Uterus (tissue), 4 donors: ENCODE measurements at places on chromosomes 3 and 15. TPM values are rescaled to one million over a fixed set of nuclear protein-coding genes. Genes with fewer than 3 reads are reported as not detected.
A peak's percentile ranks its signal among the peaks of the same experiment; 100 is the strongest.

Gene MYRIP
- 8.2 TPM for total RNA-seq

Gene SKOR1
- 0.35 TPM for total RNA-seq

Gene PSTPIP1
- total RNA-seq, result 4.7 TPM

Gene ZNF774
- total RNA-seq, result 5.5 TPM

Gene CFAP92
- total RNA-seq, result 0.95 TPM

Gene GABRB3
- total RNA-seq, result 1.8 TPM

Gene MESP2
- 0.21 TPM for total RNA-seq

DNA sequence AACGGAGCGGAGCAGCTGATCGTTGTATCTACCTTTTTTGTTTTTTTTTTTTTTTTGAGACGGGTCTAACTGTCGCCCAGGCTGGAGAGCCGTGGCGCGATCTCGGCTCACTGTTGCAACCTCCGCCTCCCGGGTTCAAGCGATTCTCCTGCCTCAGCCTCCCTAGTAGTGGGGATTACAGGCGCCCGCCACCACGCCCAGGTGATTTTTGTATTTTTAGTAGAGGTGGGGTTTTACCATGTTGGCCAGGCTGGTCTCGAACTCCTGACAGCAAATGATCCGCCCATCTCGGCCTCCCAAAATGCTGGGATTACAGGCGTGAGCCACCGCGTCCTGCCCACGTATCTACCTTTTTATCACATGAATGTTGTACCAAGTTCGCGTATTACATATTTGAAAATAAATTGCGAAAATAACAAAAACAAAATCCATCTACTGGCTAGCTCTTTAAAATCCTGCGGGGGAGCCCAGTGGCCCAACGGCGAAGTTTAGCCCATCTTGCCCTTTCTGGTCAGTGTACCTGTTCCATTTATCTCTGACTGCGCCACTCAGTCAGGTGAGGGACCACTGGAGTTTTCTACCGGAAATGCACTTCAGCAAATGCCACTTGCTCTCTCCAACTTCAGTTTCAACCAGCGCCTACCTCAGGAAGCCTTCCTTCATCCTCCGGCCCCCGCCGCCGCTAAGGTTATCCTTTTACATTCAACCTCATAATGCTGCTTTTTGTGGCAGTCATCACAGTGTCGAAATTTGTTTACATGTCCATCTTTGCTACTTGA, 1.2 kb upstream of the EIF3J start:
- peak overlapping the region; percentile 99 for H3K27ac ChIP-seq
- no peaks in the 10 kb centered on the region for H3K27me3 ChIP-seq
- no peaks in the 10 kb centered on the region for H3K4me1 ChIP-seq
- DNase-seq, result peak; percentile 22

DNA sequence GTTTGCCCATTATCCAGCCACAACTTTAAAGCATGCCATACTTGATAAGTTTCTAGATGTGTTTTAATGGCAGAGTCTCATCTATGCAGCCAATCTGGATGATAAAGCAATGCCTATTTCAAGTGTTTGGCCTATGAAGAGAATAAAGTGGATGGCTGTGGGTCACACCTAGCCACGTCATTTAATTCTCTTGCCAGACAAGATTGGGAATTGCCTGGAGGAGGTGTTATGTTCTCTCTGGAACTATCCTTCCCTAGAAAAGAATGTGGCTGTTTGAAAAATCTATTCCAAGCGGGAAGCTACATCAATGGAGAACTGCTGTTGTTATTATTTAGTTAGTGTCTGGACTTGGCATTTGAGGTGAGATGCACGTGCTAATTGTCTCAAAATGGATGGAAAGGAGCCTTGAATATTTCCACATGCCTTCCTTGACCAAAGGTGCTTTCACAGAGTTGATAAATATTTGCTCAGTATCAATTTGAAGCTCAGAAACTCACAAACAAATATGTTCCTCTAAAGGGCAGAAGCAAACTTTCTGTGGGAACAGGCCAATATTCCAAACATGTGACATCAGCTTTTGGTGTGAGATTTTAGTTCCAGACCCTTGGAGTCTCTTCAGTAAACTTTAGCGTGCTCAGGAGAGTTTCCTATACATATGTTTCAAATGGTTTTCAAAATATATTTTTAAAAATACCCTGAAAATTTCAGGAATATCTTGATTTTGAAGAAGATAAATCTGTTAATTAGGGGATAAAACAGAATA, 510.6 kb upstream of the SGO1 start:
- H3K36me3 ChIP-seq, result no peaks in the 10 kb centered on the region
- H3K27me3 ChIP-seq, result no peaks in the 10 kb centered on the region
- no peak for DNase-seq

DNA sequence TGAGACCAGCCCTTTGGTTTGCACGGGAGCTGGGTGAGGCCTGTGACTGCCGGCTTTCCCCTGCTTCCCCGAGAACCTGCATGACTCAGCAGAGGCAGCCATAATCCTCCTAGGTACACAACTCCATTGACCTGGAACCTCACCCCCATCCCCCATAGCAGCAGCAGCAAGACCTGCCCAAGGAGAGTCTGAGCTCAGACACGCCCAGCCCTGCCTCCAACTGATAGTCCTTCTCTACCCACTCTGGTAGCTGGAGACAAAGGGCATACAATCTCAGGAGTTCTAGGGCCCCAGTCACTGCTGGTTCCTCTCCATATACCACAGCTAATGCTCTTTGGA, 141.0 kb upstream of the ARHGEF26 start:
- no peak for DNase-seq
- no peaks in the 10 kb centered on the region for H3K27me3 ChIP-seq
- no peak overlapping the region for H3K4me3 ChIP-seq
- H3K36me3 ChIP-seq, result no peaks in the 10 kb centered on the region

DNA sequence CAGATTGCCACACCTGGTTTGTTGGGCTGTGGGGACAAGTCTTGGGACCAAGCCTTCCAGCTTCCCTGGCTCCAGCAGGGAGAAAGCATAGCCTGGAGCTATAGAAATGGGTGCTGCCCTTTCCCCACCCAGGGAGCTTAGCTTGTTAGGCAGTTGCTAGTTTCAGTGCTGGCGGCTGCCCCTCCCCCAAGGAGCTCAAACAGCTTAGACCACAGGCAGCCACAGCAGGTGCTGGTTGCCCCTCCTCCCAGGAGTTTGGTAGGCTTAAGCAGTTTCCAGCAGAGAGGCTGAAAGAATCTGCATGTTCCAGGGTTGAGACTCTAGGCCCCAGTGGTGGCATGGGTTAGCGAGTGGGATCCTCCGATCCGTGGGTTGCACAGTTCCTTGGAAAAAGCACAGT, 889.7 kb downstream of the IGSF11 start:
- no peaks in the 10 kb centered on the region for H3K27me3 ChIP-seq
- no peak overlapping the region for H3K27ac ChIP-seq
- no peaks in the 10 kb centered on the region for H3K36me3 ChIP-seq
- DNase-seq, result no peak
- no peaks in the 10 kb centered on the region for H3K4me1 ChIP-seq
- no peak overlapping the region for H3K4me3 ChIP-seq

GRCh38 chr3:61541694-61542093, 19.7 kb upstream of the PTPRG start:
- H3K27me3 ChIP-seq, result no peaks in the 10 kb centered on the region
- no peak overlapping the region for H3K27ac ChIP-seq
- no peaks in the 10 kb centered on the region for H3K4me1 ChIP-seq
- no peak overlapping the region for H3K4me3 ChIP-seq
- DNase-seq, result no peak
- no peaks in the 10 kb centered on the region for H3K36me3 ChIP-seq

DNA sequence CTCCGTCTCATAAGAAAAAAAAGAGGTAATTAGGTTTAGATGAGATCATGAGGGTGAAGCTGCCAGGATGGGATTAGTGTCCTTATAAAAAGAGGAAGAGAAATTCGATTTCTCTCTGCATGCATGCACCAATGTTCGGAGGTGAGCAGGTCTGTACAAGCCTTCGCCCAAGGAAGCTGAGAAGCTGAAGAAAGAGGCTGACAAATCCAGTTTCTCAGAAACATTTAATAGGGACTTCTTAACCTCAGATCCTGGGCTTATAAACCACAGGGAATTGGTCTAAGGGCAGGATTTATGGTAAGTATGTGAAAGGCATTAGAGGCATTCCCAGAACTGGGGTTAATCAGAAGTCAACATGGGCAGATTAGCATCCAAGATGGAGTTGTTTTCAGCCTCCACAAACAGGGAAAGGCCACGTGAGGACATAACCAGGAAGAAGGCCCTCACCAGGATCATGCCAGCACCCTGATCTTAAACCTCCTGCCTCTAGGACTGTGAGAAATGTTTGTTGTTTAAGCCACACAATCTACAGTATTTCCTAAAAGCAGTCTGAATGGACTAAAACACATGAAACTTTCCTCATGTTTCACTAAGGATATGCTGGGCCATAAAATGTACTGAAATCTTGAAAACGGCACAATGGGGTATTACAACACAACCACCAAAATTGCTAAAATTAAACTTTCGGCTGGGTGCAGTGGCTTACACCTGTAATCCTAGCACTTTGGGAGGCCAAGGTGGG, 11.3 kb downstream of the SHISA5 start:
- H3K36me3 ChIP-seq, result no peaks in the 10 kb centered on the region
- no peak overlapping the region for H3K4me3 ChIP-seq
- no peaks in the 10 kb centered on the region for H3K4me1 ChIP-seq
- DNase-seq, result no peak
- no peaks in the 10 kb centered on the region for H3K27me3 ChIP-seq

DNA sequence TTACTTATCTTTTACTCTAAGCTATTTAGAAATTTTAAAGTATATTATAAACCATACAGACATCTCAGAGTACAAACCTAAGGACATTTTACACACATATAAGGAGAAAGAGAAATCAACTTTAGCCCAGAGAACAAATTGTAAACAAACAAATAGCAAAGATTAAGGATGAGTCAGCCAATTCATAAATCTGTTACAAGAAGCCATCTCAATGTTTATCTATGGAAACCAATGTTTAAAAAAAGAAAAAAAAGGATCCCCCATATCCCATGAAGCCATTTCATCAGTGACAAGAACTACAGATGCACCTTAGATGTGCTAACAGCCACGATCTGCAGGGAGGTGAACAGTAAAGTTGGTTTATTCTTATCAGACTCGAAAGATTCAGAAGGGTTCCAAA, 437.1 kb downstream of the SHQ1 start:
- no peak for DNase-seq
- no peak overlapping the region for H3K27ac ChIP-seq
- no peaks in the 10 kb centered on the region for H3K27me3 ChIP-seq
- no peak overlapping the region for H3K4me3 ChIP-seq
- H3K4me1 ChIP-seq, result no peaks in the 10 kb centered on the region

DNA sequence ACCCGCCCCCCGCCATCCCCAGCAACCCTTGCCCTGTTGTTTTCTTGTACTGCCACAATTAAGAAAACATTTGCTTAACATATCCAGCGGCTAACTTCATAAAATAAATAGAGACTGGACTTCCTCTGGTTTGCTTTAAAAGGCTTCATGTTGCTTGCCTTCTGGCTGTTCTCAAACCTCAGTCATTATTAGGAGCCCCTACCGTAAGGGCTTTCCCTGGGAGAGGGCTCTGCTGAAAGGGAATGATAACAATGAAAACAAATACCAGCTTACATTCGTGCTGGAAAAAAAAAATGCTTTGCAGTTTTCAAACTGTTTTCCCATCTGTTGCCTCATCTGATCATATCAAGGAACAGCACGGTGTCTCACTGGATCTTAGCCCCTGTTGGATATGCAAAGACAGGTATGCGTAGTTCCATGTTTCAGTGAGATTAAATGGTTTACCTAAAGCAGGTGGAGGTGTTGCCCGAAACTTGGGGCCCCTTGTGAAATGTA, 77.2 kb upstream of the VGLL4 start:
- no peaks in the 10 kb centered on the region for H3K36me3 ChIP-seq
- H3K4me3 ChIP-seq, result peak overlapping the region; percentile 79
- peak overlapping the region; percentile 93 for H3K27ac ChIP-seq
- DNase-seq, result no peak

DNA sequence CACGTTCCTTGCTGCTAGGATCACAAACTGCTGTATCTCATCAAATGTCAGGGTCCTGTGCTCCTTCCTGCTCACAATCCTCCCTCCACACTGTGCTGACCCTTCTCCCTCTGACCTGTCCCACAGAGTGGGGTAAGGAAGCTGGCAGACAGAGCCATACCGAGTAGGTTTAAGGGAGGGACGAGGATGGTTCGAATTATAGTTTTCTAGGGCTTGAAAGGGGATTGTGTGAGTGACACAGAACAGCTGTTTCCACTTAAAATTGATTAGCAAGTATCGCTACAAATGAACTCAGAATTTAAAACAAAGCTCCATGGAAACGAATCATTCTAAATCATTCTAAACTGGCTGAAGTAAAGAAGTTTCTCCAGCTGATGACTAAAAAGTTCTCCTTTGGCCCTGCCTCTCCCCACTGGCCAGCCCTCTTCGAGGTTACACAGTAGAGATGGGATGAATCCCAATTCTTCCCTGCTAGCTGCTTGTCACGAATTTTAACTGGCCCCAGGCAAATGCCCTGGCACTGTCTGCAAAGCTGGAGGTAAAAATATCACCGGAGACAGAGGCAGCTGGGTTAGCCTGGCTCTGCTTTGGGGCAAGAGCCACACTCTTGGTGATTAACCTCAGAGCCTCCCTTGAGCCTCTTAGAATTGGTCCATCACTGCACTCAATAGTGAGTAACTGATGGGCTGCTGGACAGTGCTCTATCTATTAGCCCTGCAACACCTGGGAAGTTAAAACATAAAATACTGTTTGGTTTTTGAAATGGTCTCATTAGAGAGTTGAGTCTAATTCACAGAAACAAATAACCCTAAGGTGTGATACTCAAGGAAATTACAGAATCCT, 194.9 kb downstream of the CHST2 start:
- peaks cover 6% of the 10 kb centered on the region for H3K4me1 ChIP-seq
- no peaks in the 10 kb centered on the region for H3K27me3 ChIP-seq
- H3K36me3 ChIP-seq, result no peaks in the 10 kb centered on the region
- no peak for DNase-seq
- no peak overlapping the region for H3K4me3 ChIP-seq

DNA sequence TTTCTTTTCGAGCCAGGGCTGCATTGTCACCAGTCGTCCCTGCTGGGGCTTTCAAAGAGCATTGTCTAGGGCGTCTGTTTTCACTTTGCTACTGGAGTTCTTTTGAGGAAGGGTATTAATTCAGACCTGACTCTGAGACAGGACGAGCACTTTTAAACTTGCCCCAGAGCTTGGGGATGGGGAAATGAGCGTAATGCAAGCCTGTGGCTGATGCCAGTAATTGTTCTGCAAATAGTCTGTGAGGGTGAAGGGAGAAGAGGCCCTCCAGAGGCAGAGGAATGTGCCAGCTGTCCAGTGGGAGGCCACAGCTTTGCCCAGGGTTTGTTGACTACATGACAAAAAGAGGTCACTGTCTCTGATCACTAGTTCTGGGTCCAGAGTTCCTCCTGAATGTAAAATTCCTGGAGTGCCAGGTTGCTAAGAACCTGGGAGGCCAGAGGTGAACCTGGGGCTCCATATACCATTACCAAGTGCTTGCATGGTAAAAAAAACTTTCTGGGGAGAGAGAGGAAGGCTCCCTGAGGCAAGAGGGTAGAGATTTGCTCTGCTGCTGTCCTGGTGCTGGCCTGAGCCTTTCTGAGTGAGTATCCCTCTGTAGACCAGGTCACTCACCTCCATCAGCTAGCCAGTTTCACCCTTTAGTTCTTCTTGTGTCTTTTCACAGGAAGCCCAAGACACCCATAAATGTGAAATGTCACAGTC, 14.8 kb downstream of the EEFSEC start:
- no peak for DNase-seq
- H3K4me3 ChIP-seq, result no peak overlapping the region
- no peaks in the 10 kb centered on the region for H3K27me3 ChIP-seq
- H3K27ac ChIP-seq, result no peak overlapping the region

- DNase-seq, result no peak
- no peak overlapping the region for H3K4me3 ChIP-seq
- no peaks in the 10 kb centered on the region for H3K36me3 ChIP-seq
Observed at GRCh38 chr3:147921051-147921450, 511.9 kb downstream of the ZIC1 start.

GRCh38 chr3:19173945-19174344, 25.6 kb downstream of the KCNH8 start:
- no peak overlapping the region for H3K27ac ChIP-seq
- H3K36me3 ChIP-seq, result no peaks in the 10 kb centered on the region
- no peaks in the 10 kb centered on the region for H3K4me1 ChIP-seq
- no peak overlapping the region for H3K4me3 ChIP-seq
- DNase-seq, result no peak
